A549 (cell line): ENCODE measurements at places on chromosomes 3 and 15.

GRCh38 chr15:68230157-68231100 is 901 bp upstream of the CLN6 start:
- DNase-seq, result no peak

GRCh38 chr15:21269121-21269520 is 171.2 kb downstream of the POTEB3 start:
- no peak for DNase-seq

DNA sequence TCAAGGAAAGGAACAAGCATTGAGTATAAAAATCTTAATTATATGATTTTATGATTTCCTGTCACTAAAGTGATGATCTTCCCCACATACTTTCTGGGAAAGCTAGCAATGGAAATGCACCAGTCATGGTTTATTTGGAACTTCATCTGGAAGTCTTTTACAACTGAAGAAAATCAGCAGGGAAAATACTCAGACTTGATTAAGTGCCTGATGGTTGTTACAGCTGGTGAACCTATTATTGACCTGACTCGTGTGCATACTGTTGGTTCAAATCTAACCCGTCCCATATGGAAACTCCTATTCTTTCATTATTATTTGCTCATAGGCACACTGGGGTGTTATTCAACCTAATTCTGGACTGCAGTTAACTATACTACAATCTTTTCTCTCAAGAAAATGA is 701.8 kb upstream of the CCDC54 start:
- DNase-seq, result no peak

GRCh38 chr15:62046078-62046743 is 14.0 kb downstream of the VPS13C start:
- no peak for DNase-seq

GRCh38 chr15:61851955-61852354 is 208.3 kb downstream of the VPS13C start:
- no peak for DNase-seq

DNA sequence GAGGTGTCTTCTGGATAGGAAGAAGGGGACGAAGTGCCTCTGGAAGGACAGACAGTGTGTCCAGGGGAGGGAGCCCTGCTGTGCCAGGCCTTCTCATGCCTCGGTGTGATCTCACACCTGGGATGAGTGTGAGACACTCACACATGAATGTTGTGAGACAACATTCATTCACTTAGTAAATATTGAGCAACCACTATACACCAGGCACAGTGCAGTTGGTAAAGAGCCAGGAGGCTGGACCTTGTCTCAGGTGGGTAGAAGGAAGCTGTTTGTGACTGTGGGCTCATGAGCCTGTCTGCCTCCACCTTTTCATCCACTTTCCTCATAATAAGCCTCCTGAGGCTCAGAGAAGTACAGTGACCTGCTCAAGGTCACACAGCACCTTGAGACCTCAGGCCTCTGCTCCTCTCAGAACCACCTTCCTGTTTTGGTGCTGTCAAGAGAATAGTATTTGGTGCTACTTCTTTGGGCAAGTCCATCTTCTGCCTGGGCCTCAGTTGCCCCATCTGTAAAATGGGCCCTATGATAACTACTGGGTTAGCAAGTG is 20.9 kb downstream of the SLC6A6 start:
- DNase-seq, result peak; percentile 59

GRCh38 chr3:71601811-71602210 is 18.3 kb upstream of the FOXP1 start:
- peak; percentile 7 for DNase-seq

GRCh38 chr3:183274609-183275008 is 21.6 kb downstream of the B3GNT5 start:
- DNase-seq, result no peak

GRCh38 chr3:76310667-76311066 is 525.3 kb upstream of the ZNF717 start:
- no peak for DNase-seq

DNA sequence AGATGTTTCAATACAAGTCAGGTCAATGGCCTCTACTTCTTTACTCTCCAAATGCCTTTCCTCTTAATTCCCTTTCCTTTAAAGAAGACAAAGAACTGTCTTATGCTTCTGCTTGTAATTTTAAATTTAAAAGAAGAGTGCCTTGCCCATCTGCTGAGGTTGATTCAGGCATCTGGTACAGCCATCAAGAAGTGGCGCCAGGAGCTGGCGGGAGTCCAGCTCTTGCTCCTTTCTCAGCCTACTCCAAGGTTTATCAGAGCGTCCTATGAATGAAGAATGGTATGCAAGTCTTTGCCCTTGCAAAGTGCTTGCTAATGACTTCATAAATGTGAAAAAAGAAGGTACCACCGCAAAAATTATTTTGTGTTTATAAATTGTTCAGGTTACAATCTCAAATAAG is 294.6 kb upstream of the TGFBR2 start:
- no peak for DNase-seq

- no peak for DNase-seq
Observed at GRCh38 chr3:151275091-151275490, 3.3 kb downstream of the P2RY14 start.

GRCh38 chr3:33132019-33132360 is 18.2 kb downstream of the CRTAP start:
- DNase-seq, result no peak

DNA sequence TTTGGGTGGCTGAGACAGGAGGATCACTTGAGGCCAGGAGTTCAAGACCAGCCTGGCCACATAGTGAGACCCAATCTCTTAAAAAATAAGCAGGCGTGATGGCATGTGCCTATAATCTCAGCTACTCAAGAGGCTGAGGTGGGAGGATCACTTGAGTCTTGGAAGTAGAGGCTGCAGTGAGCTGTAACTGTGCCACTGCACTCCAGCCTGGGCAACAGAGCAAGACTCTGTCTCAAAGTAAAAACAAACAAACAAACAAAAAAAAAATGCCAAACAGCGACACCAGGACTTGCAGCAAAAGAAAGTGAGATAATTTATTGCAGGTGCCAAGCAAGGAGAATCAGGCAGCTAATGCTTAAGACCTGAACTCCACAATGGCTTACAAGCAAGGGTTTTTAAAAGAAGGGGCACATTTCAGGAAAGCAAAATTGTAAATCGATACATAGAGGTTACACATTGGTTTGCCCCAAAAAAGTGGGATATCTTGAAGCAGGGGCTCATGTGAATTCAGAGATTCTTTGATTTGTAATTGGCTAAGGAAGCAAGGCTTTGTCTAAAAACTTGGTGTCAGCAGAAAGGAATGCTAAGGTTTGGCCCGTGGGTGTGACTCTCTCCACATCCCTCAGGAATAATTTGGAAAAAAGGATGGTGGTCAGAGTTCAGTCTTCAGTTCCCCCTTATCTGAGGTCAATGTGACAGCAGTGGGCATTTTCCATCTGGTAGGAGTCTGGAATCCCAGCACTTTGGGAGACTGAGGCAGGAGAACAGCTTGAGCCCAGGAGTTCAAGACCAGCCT is 5.2 kb upstream of the MPI start:
- DNase-seq, result no peak

DNA sequence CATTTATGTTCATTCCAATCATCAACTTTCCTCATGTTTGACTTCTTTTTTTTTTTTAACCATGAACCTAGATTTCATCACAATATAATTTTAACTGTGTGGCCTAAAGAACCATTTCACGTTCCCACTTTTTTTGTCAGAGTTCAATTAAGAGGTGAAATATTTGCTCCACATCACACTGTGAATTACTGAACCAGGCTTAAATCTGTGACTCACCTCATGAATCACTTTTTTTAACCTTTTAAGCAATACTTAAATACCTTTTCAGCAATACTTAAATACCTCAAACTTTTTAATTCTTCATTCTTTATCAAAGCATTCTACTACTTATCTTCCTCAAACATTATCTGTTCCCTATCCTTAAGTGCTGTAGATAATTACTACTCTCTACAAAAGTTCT is 137.6 kb downstream of the SI start:
- DNase-seq, result no peak

GRCh38 chr3:14990780-14991148 is 43.4 kb downstream of the NR2C2 start:
- no peak for DNase-seq

DNA sequence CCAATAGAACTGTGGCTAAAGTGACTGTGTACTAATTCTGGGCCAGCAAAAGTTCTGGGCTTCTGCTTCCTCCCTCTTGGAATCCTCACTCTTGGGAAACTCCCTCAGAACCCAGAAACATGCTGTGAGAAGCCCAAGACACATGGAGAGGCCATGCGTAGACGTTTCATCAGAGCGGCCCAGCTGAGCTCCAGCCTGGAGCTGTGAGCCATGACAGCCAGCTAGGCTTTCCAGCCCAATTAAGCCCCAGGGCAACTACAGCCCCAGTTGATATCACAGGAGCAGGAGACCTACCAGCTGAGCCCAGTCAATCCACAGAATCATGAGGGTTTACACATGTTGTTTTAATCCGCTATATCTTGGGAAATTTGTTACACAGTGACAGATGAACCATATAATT is 43.6 kb upstream of the CNOT10 start:
- no peak for DNase-seq

DNA sequence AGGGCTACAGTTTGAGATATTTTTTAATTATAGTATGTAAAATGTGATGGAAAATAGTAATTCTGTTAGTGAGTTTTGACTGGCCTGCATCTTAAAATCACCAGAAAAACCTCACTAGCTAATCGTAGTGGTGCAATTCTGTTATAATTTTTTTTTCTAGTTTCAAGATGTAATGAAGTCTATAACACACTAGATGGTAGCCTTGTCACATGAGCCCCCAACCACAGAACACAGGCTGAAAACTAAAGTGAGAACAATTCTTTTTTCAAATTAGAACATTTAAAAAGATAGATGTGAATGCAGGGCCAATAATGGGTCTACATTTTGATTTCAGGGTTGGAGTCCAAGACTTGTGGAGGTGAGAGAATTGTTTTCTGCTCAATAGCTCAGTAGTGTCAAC is 83.3 kb upstream of the KCNH8 start:
- no peak for DNase-seq

DNA sequence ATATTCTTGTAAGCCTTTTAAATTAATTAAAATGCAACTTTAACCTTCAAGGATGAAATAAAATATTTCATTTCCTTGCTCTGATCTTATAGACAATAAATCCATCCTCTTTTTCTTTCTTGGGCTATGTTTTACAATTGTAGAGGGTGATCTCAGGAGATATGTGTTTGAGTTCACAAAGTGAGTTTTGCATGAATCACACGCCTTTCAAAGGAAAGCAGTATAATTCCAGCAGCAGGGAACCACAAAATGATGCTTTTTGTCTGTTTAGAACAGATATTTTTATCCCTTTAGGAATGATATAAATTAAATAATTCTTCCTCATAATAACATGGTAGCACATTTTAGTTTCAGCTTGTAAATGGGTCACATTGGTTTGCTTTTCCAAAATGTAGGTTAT is 191.2 kb downstream of the SEMA6D start:
- no peak for DNase-seq

GRCh38 chr3:46883054-46883829 is 5.7 kb downstream of the PTH1R start:
- DNase-seq, result no peak

GRCh38 chr3:60030982-60031381 is 981.2 kb upstream of the CFAP20DC start:
- DNase-seq, result no peak

DNA sequence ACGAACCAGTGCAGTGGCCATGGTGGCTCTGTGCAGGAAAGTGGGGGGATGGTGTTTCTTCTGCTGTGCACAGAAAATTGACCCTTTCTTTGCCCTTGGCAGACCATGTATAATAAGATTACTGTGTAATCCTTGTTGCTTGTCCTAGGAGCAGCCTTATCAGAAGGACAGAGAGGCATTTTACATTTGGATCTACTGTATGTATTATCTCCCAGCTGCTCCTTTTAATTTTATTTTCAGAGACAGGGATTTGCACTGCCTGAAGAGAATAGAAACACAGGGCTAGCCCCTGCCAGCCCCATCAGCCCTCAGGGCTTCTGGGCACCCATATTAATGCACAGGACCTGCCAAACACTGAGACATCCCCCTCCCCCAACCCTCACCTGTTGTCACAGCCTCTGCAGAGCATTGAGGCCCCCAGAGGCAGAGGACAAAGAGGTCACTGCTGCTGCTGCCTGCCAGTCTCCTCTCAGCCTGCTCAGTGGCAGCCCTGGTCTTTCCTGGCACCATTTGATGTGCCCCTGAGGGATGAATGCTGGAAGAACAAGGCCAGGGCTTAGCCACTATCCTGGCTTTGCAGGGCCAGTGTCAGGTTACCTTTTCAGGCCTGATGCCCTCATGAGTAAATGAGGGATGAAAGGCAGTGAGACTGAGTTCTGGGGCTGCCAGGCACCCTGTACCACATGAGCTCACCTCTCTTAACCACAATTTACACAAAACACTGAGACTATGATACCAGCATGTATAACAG is 533.4 kb downstream of the NTRK3 start:
- no peak for DNase-seq

GRCh38 chr15:93382200-93382820 is 293.3 kb upstream of the RGMA start:
- no peak for DNase-seq
